ENCODE measurements at places on chromosomes 6 and 20. TPM values are rescaled to one million over a fixed set of nuclear protein-coding genes. Genes with fewer than 3 reads are reported as not detected.
A peak's percentile ranks its signal among the peaks of the same experiment; 100 is the strongest.

PGK2 gene
- total RNA-seq = not detected

IL20RA gene
- not detected for total RNA-seq

ESR1 gene
- not detected for total RNA-seq

RIMS1 gene
- 23.5 TPM for total RNA-seq

VNN1 gene
- total RNA-seq = not detected

GRCh38 chr6:37477656-37478435, 21.8 kb downstream of the CCDC167 start:
- DNase-seq = no peak

DNA sequence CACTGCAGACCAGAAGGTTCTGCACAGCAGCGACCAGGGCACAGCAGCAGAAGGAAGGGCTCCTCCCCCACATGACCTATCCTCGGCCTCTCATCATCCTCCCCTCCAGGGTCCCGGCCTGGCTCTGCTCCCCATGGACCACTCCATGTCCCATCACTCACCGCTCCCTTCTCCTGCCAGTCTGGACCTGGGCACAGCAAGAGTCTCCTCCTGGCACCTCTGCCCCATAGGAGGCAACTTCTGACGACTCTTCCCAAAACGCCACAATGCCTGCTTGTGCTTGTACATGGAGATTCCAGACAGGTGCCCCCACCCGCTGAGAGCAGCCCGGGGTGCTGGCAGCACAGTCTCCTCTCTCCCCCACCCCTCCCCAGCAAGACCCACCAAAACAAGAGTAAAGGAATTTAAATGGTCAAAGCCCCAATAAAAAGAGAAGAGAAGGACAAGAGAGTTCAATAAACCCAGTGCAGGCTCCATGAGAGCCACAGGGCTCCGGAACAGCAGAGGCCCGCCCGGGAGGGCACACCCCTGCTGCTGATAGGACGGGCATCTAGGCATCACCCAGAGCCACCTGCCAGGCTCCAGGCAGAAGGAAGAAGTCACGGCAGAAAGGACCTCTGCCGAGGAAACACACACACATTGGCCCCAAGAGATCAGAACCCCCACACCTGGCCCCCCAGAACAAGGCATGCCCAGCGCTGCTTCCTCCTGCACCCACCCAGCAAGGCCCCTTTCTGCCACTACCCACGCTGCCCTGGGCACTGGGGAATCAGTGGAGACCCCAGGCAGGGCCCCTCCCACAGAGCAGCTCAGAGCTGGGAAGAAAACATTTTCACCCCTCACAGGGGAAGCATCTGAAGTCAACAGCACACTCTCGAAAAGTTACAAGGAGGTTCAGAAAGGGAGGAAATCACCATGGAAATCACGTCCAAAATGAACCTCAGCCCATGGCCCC, 15.2 kb downstream of the TAF4 start:
- no peak for DNase-seq

GRCh38 chr6:169800668-169801395, 49.4 kb downstream of the ERMARD start:
- peak; percentile 80 for DNase-seq

GRCh38 chr20:8524101-8525016, 392.3 kb downstream of the PLCB1 start:
- no peak for DNase-seq

GRCh38 chr20:56469077-56469449, 636 bp downstream of the RTF2 start:
- DNase-seq = no peak

GRCh38 chr6:47897247-47897646, 115.4 kb downstream of the OPN5 start:
- no peak for DNase-seq

- DNase-seq = no peak
These were observed 2.9 kb downstream of the TMEM30A start for GRCh38 chr6:75281653-75282052.

- no peak for DNase-seq
These were observed 65.0 kb upstream of the ASCC3 start for GRCh38 chr6:100946021-100946540.

DNA sequence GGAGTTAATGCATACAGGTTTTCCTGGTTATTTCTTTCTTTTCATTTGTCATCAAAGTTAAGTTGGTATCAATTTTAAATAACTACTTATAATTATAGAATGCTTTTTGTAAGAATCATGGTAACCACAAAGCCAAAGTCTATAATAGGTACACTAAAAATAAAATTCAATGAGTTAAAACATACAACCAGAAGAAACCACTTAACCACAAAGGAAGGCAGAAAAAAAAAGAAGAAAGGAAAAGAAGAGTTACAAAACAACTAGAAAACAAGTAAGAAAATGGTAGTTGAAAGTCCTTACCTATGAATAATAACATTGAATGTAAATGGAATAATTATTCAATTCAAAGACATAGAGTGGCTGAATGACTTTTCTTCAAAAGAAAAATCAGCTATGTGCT, 45.6 kb downstream of the THBS2 start:
- DNase-seq = no peak

- DNase-seq = no peak
These were observed 45.9 kb upstream of the SLC2A12 start for GRCh38 chr6:134098276-134098675.
